Keratinocyte (primary cell): ENCODE measurements at places on chromosomes 4 and X. TPM values are rescaled to one million over a fixed set of nuclear protein-coding genes. Genes with fewer than 3 reads are reported as not detected.
A peak's percentile ranks its signal among the peaks of the same experiment; 100 is the strongest.

DNA sequence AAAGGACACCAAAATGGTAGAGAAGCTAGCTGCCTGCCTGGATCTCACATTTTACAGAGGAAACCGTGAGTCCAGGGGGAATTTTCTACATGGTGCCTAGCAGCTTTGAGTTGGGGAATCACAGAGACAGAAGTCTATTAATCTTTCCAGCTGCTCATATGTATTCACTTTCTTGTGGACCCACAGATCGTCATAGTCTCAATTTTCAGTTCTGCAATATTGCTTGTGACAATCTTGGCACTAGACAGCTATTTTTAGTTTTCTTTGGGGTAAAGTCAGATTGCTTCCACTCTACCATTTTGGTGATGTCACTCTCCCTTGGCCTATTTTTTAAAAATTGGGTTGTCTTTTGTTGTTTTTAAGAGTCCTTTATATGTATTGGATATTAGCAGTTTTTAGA is 233.4 kb upstream of the STK26 start:
- no peak for DNase-seq

- peak; percentile 69 for DNase-seq
Measured at GRCh38 chrX:45479196-45479834, 278.6 kb upstream of the DIPK2B start.

- no peak for DNase-seq
Measured at GRCh38 chr4:119138046-119138445, 2.4 kb downstream of the MYOZ2 start.

DNA sequence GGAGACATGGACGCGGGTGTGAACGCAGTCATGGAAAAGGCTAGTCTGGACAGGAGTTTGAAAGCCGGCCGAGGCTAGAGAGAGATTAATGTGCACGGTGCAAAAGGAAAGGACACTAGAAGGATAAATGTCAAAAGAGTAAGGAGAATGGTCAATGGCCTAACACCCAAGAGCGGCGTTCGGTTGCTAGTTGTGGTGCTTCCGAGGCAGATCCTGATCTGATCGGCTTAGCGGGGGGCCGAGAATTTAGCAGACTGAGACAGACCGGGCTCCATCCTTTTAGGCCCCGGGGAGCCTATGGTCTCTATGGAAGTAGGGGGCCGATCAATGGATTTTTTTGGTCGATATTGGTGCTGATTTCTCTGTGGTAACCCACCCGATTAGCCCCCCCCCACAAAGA is 6.9 kb downstream of the GAGE10 start:
- no peak for DNase-seq

DNA sequence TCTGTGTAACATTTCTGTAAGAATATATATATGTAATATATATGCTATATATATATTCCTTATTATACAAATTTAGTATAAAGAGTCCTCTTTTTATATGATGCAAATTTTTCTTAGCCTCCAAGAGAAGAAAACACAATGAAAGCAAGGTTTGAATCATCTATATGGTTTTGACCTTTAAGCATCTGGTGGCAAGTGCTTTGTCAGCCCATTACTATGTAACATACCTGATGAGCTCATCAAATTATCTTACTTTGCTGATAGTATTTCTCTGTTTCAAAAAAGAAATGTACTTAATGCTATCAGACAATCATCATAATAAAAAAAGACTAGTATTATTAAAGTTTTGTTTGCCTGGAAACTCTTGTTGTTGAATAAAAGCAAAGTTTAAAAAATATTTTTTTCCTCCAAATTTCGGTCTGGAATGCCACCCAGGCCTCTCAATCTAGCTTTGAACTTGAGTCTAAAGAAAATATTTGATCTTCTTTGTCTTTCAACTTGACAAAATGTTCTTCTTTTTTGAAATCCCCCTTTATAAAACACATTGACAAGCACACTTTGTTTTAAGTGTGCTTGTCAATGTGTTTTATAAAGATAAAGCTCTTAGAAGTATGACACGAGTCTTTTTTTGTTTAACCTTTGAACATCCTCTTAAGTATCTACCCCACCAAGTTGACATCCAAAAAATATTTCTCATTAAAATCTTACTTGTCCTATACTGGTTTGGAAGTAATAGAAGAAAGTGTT is 26.2 kb downstream of the ZNF330 start:
- no peak for DNase-seq

GRCh38 chrX:12229986-12230385 is 91.7 kb downstream of the FRMPD4 start:
- DNase-seq: no peak

DNA sequence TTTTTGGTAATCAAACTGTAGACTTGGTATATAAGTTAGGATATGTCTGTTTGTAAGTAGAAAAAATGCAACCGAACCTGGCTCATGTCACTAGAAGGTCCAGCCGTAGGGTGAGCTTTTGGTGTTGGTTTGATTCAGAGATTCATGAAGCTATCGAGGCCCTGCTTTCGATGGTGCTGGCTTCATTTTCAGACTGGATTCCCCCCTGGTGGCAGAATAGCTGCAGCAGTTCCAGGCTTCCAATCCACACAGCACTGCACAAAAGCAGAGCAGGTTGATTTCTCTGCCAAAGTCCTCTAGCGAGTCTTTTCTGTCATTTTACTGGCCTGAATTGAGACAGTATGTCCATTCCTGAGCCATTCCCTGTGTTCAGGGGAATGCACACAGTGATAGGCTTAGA is 33.1 kb downstream of the PDK3 start:
- DNase-seq: no peak

DNA sequence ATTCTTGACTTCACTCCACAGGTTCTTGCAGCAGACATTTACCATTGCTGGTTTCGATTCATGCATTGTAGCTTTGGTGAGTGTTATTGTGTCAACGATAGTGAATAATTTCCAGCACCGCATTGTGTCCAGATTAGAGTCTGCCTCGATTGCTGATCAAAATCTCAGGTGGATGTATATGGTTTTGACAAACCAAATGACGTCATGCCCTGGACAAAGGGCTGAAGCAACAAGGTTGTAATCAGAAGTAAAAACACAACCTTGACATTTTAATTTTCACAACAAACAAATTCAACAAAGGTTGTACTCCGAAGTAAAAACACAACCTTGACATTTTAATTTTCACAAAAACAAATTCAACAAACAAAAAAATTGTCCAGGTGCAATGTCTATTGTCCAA is 81.1 kb upstream of the WWC2 start:
- no peak for DNase-seq

DNA sequence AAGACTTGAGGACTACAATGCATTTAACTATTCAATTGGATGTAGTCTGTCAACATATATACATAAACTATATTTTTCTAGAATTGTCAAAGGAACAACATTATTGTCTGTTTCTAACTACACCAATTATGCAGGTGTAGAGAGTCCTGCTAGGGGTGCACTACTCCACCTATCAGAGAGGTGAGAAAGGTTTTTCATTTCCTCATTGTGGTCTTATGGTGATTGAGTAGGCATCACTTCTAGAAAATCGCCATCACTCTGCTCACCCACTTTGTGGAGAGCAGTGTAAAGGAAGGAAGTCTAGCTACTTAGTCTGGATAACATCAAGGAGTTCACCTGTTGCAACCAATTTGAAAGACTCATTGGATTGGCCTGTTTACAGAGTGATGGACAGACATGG is 4.4 kb upstream of the ADH1C start:
- DNase-seq: no peak

GRCh38 chrX:153646620-153647373 is at the start of gene DUSP9:
DUSP9 (plus strand) TSS chrX:153647203; CDS start chrX:153647954, 751 bp downstream.
- DNase-seq: no peak

DNA sequence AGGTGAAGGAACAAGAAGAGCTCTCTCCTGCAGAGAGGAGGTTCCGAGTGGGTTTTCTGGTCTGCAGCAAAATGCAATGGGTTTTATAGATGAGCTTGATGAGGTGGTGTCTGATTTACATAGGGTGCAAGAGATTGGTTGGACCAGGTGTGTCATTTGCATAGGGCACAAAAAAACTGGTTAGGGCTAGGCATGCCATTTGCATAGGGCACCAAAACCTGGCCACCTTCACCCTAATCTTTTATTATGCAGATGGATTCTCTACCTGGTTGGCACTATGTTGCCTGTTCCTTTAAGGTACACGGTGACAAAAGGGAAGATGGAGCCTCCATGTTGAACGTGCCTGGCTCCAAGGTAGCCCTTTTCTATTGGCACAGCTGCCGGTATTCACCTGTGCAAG is 94.5 kb upstream of the PRKX start:
- DNase-seq: no peak

DNA sequence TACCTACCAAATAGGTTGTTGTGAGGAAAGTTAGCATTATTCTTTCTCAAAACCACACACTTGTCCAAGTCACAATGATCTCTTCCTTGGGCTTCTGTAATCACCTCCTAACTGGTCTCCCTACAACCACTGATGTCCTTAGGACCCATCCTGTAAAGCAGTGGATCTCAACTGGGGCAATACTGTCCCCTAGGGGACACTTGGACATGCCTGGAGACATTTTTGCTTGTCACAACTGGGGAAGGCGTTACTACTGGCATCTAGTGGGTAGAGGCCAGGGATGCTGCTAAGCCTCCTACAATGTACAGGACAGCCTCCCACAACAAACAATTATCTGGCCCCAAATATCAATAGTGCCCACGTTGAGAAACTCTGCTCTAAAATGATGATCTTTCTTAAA is 118.7 kb upstream of the AP1S2 start:
- no peak for DNase-seq

GRCh38 chrX:39418254-39418704 is 617.0 kb downstream of the MID1IP1 start:
- no peak for DNase-seq

- no peak for DNase-seq
Measured at GRCh38 chr4:140078366-140078765, 75.6 kb downstream of the MAML3 start.

DNA sequence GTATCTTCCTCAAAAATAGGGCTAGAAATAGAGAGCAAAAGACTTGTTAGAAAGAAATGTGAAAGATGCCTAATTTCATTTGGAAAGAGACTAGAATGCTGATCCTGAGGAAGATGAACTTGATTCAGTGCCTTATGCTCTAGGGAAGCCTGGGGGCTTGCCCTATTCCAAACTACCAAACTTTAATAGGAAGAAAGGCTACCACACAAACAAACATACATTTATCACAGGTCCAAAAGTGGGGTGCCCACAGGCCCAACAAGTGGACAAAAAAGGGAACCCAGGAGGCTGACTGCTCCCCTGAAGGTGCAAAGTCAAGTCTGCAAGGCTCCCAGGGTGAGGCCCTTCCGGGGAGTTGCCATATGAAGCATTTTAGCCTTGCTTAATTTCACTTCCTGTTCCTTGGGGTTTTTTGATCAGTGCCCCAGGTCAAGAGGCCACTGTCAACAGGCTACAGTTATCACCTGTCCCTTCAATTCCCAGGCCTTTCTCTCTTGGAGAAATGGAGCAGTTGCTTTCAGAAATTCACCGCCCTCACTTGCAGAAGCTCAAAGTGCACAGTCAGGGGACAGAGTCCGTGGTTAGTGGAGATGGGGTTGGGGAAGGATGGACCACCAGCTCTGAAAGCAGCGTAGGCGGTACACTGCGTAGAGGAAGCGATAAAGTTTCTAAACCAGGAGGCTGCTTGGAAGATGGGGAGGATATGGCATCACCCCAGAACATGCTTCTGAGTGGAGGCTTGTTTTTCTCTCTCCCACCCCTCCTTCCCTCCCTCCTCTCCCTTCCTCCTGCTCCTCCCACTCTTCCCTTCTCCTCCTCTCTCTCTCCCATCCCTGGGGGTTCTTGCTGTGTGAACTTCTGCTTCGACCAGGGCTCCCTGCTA is 36.4 kb downstream of the TMEM154 start:
- no peak for DNase-seq

DNA sequence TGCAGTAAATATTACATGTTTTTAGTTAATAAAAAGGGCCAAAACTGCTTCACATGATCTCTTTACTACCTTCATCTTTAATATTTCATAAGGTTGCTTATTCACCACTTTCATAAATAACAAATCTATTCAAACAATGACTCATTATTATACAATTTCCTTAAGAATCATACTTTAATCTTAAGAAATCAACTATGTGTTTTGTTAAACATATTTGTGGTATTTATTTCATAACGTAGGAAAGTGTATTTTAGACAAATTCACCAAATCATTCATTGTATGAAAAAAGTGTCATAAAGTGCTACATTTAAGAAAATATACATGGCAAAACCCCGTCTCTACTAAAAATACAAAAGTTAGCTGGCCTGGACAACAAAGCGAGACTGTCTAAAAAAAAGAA is 150.5 kb upstream of the RXFP1 start:
- DNase-seq: no peak

GRCh38 chr4:129239088-129239487 is 143.1 kb downstream of the C4orf33 start:
- no peak for DNase-seq

DNA sequence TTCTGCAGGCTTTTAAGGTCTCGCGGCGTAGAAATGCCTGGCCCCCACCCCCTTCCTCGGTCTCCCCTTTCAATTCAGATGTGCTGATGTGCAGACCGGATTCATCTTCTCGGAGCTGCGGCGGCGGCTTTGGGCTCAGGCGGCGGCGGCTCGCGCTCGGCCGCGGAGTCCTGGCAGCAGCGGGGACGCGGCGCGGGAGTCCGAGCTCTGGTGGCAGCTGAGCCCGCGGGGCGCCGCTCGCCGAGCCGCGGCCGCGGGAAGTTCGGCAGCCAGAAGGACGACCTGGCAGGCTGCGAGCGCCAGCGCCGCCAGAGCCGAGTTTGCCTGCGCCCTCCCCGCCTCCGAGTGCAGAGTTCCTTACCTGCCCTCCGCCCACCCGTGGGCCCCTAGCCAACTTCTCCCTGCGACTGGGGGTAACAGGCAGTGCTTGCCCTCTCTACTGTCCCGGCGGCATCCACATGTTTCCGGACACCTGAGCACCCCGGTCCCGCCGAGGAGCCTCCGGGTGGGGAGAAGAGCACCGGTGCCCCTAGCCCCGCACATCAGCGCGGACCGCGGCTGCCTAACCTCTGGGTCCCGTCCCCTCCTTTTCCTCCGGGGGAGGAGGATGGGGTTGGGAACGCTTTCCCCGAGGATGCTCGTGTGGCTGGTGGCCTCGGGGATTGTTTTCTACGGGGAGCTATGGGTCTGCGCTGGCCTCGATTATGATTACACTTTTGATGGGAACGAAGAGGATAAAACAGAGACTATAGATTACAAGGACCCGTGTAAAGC is 448 bp downstream of the TLL1 start:
- no peak for DNase-seq

GRCh38 chr4:160846121-160846520 is 1317.7 kb downstream of the FSTL5 start:
- no peak for DNase-seq

IL21 gene
- polyA plus RNA-seq: not detected in 3 replicates

C1QTNF7 gene
- not detected in 3 replicates for polyA plus RNA-seq

METAP1 gene
- polyA plus RNA-seq: 43.9 to 89.4 TPM (median 88.8 TPM) in 3 replicates

RHOXF1 gene
- polyA plus RNA-seq: not detected in 3 replicates

CXorf65 gene
- polyA plus RNA-seq: not detected in 3 replicates

ASB12 gene
- 0.09 TPM in 1 of 3 replicates, not detected in the others for polyA plus RNA-seq

DUX4 gene
- polyA plus RNA-seq: not detected in 3 replicates

PAGE2 gene
- polyA plus RNA-seq: not detected in 3 replicates

RTL3 gene
- not detected in 3 replicates for polyA plus RNA-seq
